ENCODE measurements at places on chromosomes 12 and 14.

- no peak for DNase-seq
Observed at GRCh38 chr12:56118688-56119357, 757 bp downstream of the ZC3H10 start.

DNA sequence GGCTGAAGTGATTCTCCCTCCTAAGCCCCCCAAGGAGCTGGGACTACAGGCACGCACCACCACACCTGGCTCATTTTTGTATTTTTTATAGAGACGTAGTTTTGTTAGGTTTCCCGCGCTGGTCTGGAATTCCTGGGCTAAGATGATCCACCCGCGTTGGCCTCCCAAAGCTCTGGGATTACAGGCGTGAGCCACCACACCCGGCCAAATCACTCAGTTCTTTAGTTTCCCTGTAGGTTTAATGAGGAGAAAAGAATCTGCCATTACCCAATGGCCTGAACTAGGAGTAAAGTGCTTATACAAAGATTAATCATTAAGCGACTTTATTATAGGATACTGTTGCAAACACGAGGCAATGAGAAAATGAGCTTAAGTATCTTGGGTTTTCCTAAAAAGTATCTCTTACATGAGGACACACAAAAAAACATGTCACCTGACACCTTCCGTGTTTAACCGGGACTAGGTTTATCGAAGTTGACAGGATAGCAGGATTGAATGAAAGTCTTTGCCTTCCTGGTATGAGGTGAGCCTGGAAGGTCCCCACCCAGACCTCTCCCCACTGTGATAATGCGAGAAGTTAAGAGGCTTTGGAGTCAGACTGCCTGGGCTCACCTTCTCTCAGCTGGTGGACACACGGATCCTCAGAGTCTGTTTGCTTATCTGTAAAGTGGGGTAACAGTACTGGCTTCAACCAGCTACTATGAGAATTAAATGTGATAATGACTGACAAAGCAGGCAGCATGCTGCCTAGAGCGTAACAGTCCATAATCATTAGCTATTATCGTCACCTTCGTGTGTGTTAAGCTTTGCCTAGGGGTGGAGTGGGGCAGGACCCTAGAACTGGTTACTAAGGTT lies 133.5 kb upstream of the KRAS start:
- DNase-seq, result peak; percentile 30

DNA sequence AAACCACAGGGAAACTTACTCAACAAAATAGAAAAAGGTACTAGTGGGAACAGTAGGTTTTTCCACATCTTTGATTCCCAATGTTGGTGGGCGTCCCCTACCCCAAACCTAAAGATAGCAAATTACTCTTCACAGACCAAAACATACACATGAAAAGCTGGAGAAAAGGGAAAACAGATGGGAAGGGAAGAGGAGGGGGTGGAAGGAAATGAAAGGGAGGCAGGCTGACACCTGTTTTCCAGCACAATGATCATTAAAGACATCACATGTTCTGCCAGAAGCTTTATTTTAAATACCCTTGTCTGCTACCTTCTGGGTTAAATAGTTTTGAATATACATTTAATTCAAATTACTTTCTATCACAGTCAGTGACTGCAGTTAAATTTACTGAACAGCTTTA lies 1617.9 kb upstream of the SEL1L start:
- no peak for DNase-seq

DNA sequence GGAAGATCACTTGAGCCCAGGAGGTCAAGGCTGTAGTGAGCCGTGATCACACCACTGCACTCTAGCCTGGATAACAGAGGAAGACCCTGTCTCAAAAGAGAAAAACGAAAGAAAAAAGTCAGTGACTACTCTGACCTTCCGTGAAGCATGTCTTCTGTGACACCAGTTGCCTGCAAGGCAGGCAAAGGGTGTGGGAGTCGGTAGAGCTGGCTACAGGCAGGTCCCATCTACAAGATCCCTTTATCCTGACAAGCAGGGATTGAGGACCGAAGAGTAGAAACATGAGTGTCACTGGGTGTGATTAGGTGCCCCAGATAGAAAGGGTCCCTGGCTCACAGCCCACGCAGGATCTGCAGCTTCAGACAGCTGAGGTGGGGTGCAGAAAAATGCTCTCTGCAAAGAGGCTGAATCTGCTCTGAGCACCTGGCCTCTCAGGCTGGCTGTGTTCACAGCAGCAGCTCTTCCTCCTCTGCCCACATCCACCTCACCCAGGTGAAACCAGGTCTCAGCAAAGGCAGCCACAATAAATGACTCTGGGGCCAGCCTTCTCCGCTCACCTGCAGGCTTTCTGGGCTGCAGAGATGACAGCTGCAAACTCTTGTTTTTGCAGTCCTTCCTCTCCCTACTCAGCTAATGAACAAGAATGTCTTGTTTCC lies 28.6 kb upstream of the HSP90B1 start:
- DNase-seq, result no peak

DNA sequence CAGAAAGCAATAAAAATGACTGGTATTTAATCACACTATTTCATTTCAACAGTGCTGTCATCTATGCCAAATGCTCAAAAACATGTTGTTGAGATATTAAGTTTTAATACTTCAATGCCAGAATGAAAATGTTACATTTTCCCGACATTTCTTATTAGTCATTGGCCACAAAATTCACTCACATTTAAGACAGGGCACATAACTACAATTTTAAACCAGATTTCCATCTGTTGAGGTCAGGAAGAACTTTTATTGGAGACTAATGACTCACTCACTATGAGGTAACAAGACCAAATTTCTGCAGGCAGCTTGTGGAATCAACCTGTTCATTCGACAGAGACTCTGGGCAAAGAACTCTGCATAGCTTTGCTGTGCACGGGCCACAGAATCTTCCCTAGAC lies 36.8 kb downstream of the PPTC7 start:
- peak; percentile 47 for DNase-seq

DNA sequence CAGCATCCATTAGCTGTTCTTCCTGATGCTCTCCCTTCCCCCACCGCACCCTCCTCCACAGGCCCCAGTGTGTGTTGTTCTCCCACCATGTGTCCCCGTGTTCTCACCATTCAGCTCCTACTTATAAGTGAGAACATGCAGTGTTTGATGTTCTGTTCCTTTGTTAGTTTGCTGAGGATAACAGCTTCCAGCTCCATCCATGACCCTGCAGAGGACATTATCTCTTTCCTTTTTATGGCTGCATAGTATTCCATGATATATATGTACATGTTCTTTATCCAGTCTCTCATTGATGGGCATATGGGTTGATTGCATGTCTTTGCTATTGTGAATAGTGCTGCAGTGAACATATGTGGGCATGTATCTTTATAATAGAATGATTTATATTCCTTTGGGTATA lies 9.0 kb downstream of the ATF1 start:
- no peak for DNase-seq

GRCh38 chr12:108712925-108713203 lies 18.5 kb downstream of the CORO1C start:
- no peak for DNase-seq

- DNase-seq, result no peak
Observed at GRCh38 chr12:99721715-99722275, 74.2 kb downstream of the GARIN6 start.

GRCh38 chr12:41510470-41510869 lies 322.4 kb downstream of the PDZRN4 start:
- DNase-seq, result no peak

GRCh38 chr12:119980242-119980641 lies 8.8 kb upstream of the BICDL1 start:
- no peak for DNase-seq

GRCh38 chr12:38269897-38270296 lies 46.7 kb upstream of the ALG10B start:
- no peak for DNase-seq

GRCh38 chr12:67630373-67631088 lies 18.0 kb upstream of the DYRK2 start:
- no peak for DNase-seq

DNA sequence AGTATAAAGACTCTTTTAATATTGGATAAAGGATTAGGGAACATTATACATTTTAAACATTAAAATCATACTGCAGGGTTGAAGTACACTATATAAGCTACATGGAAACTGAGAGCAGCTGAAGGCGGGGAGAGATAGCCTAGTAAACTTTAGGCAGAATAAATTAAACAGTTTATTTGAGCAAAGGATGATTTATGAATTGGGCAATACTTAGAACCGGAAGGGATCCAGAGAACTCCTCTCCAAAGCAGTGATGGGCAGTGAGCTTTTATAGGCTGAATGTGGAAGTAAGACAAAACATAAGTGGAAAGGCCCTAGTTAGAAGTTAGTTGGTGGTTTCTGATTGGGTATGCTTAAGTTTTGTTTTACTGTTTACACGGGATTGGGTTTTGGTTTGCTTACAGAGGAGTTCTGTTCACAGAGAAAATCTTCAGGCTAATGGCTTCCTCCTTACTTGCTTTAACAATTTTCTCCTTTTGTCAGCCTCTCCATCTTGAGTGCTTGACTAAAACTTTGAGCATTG lies 18.9 kb downstream of the LEMD3 start:
- DNase-seq, result no peak

DNA sequence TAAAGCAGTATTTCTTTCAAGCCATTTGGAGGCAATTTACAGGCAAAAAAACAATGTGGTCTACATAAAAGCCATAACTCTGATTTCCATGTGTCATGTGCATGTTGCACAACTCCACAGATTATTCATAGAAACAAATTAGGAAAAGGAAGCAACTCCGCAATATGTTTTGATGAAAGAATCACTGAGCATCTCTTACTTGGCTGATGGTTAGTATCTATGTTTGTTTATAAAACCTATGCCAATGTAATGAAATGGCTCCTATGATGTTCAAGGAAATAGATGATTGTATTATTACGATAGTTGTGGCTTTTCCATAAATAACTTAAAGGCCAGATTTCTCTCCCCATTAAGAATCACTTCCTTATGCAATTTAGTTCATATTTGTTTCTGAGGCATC lies 373.7 kb downstream of the CCDC91 start:
- no peak for DNase-seq

- DNase-seq, result no peak
Observed at GRCh38 chr14:46691819-46692218, 40.2 kb upstream of the RPL10L start.

DNA sequence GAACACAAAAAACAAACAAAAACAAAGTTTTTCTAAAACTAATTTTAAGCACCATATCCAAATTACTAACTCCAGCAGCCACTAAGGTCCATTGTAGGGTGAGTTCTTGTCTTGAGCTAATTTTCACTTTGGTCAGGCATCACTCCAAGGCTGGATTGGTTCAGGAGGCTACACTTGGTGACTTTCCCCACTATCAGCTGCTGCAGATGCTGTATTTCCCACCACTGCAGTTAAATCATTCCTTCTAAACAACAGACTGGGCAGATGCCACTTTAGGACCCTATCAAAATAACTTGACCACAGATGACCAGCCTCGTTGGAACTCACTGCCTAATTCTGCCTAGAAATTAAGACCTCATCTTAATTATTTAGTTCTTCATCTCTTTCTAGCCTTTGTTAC lies 140.5 kb downstream of the SLC16A7 start:
- no peak for DNase-seq

- DNase-seq, result no peak
Observed at GRCh38 chr14:72788972-72789728, 104.8 kb downstream of the DPF3 start.

- DNase-seq, result no peak
Observed at GRCh38 chr12:92221656-92222315, 76.1 kb upstream of the BTG1 start.

DNA sequence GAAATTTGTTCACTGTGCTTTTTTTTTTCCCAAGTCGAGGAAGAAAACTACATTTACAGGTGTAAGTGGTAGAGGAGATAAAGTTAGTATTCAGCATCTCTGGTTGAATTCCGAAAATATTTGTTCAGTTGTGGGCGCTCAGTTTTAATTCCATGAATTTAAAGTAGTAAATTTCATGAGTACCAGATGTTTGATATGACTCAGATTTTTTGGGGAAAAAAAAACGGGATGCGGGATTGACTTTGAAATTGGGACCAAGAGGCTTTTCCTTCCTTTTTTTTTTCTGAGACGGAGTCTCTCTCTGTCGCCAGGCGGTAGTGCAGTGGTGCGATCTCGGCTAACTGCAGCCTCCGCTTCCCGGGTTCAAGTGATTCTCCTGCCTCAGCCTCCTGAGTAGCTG lies 1.6 kb downstream of the TULP3 start:
- DNase-seq, result no peak

DNA sequence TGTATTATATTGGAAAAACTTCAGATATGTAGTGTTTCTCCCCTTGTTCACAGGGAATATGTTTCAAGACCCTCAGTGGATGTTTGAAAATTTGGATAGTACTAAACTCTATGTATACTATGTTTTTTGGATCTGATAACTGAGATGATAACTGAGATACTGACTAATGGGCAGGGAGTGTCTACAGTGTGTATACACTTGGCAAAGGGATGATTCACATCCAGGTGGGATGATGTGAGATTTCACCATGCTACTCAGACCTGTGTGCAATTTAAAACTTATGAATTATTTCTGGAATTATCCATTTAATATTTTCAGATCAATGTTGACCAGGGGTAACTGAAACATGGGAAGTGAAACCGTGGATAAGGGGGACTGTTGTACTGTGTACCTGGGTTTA lies 13.8 kb downstream of the RAD51B start:
- no peak for DNase-seq

- DNase-seq, result no peak
Observed at GRCh38 chr12:4685317-4685716, 34.9 kb upstream of the GALNT8 start.

DNA sequence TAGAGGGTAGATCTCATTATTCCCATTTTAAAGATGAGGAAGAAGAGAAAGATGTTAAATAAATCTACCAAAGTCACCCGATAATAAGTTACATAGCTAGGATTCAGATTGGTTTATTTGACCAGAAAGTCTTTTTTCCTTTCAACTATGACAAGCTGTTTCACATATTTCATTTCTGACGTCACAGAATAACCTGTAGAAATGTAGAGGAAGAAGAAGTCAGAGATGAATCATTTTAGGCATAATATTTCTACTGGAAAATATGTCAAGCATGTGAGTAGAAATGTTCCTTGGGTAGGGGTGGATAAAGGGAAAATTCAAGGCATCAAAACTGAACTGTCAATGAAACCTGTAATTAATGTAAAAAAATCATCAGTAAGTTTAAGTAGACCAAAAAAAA lies 107.0 kb downstream of the MGST1 start:
- no peak for DNase-seq

DNA sequence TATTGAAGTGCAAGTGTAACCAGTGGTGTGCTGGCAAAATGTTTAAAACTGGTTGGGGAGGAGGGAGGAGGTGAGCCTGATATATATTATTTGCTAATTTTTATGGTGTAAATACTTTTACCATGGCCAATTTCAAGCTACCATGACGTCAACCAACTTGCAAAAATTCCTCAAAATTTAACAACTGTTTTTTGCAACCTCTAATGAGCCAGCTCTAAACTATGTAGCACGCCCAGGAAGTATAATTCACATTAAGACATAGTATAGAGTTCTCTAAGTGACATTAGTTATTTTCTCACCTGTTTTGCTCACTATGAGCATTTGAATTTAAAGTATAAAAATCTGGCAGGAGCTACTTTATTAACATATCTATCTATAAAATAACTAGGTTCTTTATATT lies 41.4 kb downstream of the ATL1 start:
- DNase-seq, result peak; percentile 56

- DNase-seq, result no peak
Observed at GRCh38 chr12:80766897-80767296, 50.2 kb downstream of the MYF5 start.

Measured in LoVo (cell line).